ENCODE measurements at places on chromosomes 2 and 18. TPM values are rescaled to one million over a fixed set of nuclear protein-coding genes. Genes with fewer than 3 reads are reported as not detected.

RAX gene
- not detected for total RNA-seq

BOLL gene
- not detected for total RNA-seq

DNA sequence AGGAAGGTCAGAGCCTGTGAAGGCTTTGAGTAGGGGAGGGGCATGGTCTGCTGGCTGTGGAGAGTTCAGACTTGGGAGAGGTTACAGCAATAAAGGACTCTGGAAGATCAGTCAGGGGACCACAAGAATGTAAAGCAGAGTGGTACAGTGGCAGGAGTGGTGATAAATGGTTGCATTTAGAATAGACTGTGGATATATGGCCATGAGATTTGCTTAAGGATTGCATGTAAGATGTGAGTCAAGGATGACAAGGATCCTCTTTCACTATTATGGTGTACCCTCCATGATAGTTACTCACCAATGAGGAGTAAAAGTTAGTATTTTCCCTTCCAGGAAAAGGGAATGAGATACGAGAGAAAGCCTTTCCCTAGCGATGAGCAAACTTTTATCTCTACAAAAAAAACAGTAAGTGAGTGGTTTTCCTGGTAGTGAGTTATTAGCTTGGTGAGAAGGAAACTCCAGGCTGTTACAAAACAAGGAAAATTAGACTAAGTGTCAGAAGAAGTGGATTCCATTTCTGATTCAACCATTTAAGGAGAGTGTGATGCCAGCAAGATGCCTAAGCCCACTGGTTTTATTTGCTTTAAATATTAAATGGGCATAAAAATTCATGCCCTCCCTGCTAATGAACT is 818.0 kb upstream of the ACVR2A start:
- H3K27ac ChIP-seq = no peak overlapping the region
- no peaks in the 10 kb centered on the region for H3K4me1 ChIP-seq
- no peaks in the 10 kb centered on the region for H3K36me3 ChIP-seq
- no peaks in the 10 kb centered on the region for H3K27me3 ChIP-seq

- H3K4me3 ChIP-seq = no peak overlapping the region
- H3K27ac ChIP-seq = no peak overlapping the region
- H3K27me3 ChIP-seq = no peaks in the 10 kb centered on the region
- no peaks in the 10 kb centered on the region for H3K4me1 ChIP-seq
Observed at GRCh38 chr2:6834163-6834562, 31.5 kb downstream of the CMPK2 start.

DNA sequence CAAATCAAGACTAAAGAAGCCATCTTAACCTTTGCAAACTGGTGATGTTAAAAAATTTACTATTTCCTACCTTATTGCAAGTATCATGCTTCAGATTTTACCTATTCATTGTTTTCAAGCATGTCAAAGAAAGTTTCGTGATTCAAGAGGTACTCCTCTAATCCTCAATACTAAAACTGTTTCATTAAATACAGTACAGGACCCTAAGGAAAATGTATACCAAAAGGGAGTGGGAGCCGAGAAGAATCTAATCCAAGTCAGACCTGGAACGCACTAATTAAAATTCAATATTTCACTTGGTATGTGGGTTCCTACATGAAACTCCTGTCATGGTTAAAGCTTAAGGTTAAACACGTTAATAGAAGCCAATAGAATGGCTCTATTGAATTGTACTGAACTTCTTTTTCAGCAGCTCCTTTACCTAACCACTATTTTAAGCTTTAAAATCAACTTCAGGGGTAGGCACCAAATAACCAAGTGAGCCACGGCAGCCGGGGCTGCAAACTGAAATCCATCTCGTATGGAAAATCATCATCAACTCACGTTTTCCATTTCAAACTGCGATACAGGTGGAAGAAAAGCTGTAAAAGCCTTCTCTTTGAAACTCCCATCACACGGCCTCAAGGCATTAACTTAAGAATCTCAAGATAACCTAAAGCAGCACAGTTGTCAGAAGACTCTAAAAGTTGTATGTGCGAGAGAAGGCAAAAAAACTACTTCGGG is 188.8 kb downstream of the ZEB2 start:
- no peaks in the 10 kb centered on the region for H3K27me3 ChIP-seq
- peak overlapping the region; percentile 91 for H3K27ac ChIP-seq
- DNase-seq = no peak

Data from transverse colon (tissue), 4 donors.